Foreskin keratinocyte (primary cell): ENCODE measurements at places on chromosomes 11 and 22. TPM values are rescaled to one million over a fixed set of nuclear protein-coding genes. Genes with fewer than 3 reads are reported as not detected.

Gene KIAA0930
- total RNA-seq = 108 and 112 TPM in 2 replicates

Gene FOLR1
- not detected in 2 replicates for total RNA-seq

Gene CRYBB3
- not detected in 2 replicates for total RNA-seq

Gene OR51B2
- total RNA-seq = not detected in 2 replicates

Gene PLAAT5
- not detected in 2 replicates for total RNA-seq

Gene TRIM49
- total RNA-seq = not detected in 2 replicates

Gene LRRC74B
- total RNA-seq = not detected in 2 replicates

Gene OR52H1
- total RNA-seq = not detected in 2 replicates

Gene SPI1
- not detected in 2 replicates for total RNA-seq

Gene SLC22A9
- not detected in 2 replicates for total RNA-seq

Gene NLRP14
- total RNA-seq = 0.04 and 0.07 TPM in 2 replicates

Gene OR8G5
- total RNA-seq = not detected in 2 replicates

Gene HYOU1
- 149 and 189 TPM in 2 replicates for total RNA-seq

Gene CLCF1
- total RNA-seq = 1.6 and 1.9 TPM in 2 replicates

Gene KREMEN1
- total RNA-seq = 19.3 and 24.0 TPM in 2 replicates

Gene SLC37A2
- 14.3 and 14.9 TPM in 2 replicates for total RNA-seq

Gene OR51B5
- not detected in 2 replicates for total RNA-seq

Gene MUC5AC
- not detected in 2 replicates for total RNA-seq

Gene SLC35E4
- total RNA-seq = 4.4 and 5.6 TPM in 2 replicates

Gene PRSS23
- 104 and 117 TPM in 2 replicates for total RNA-seq

Gene SCGB1C1
- total RNA-seq = not detected in 2 replicates

Gene APOA4
- total RNA-seq = not detected in 2 replicates

Gene TREH
- not detected in 2 replicates for total RNA-seq

Gene TMEM45B
- 0.28 and 0.44 TPM in 2 replicates for total RNA-seq

Gene SYT13
- not detected in 2 replicates for total RNA-seq

Gene SAA4
- not detected in 2 replicates for total RNA-seq

Gene SAA2
- total RNA-seq = not detected in 2 replicates

Gene ME3
- 2.4 and 3.7 TPM in 2 replicates for total RNA-seq

Gene HTATIP2
- 24.2 and 26.7 TPM in 2 replicates for total RNA-seq

Gene TRIM34
- total RNA-seq = 6.8 and 8.1 TPM in 2 replicates

Gene CALCA
- not detected in 2 replicates for total RNA-seq

Gene SVIP
- total RNA-seq = 4.8 and 6.2 TPM in 2 replicates

Gene CDCA5
- 37.4 and 42.8 TPM in 2 replicates for total RNA-seq

Gene PYGM
- 0.07 TPM in 2 replicates for total RNA-seq

Gene TSPAN18
- 0.04 TPM in 1 of 2 replicates, not detected in the other for total RNA-seq

Gene DYNC2H1
- 16.8 and 17.6 TPM in 2 replicates for total RNA-seq

Gene GTSE1
- total RNA-seq = 23.8 and 28.6 TPM in 2 replicates

Gene OR51B4
- not detected in 2 replicates for total RNA-seq

Gene KRTAP5-7
- not detected in 2 replicates for total RNA-seq

Gene UBXN1
- total RNA-seq = 75.7 and 89.8 TPM in 2 replicates

Gene TMEM126A
- total RNA-seq = 46.1 and 50.1 TPM in 2 replicates

Gene POU2AF2
- not detected in 2 replicates for total RNA-seq

Gene DNAJB7
- not detected in 2 replicates for total RNA-seq

Gene OR2AT4
- total RNA-seq = not detected in 2 replicates

Gene APOA1
- not detected in 2 replicates for total RNA-seq

Gene PGR
- 0.04 and 0.27 TPM in 2 replicates for total RNA-seq
